ENCODE measurements at places on chromosomes 7 and 10.
A peak's percentile ranks its signal among the peaks of the same experiment; 100 is the strongest.

GRCh38 chr10:103077491-103078308 lies 115.4 kb downstream of the NT5C2 start:
- H3K27me3 ChIP-seq = no peaks in the 10 kb centered on the region
- no peak for DNase-seq
- H3K4me1 ChIP-seq = no peaks in the 10 kb centered on the region
- peaks cover 7% of the 10 kb centered on the region for H3K36me3 ChIP-seq
- H3K4me3 ChIP-seq = no peak overlapping the region

GRCh38 chr7:48438206-48438605 lies 266.9 kb downstream of the ABCA13 start:
- no peak for DNase-seq
- no peaks in the 10 kb centered on the region for H3K4me1 ChIP-seq
- H3K4me3 ChIP-seq = no peak overlapping the region
- no peaks in the 10 kb centered on the region for H3K36me3 ChIP-seq

DNA sequence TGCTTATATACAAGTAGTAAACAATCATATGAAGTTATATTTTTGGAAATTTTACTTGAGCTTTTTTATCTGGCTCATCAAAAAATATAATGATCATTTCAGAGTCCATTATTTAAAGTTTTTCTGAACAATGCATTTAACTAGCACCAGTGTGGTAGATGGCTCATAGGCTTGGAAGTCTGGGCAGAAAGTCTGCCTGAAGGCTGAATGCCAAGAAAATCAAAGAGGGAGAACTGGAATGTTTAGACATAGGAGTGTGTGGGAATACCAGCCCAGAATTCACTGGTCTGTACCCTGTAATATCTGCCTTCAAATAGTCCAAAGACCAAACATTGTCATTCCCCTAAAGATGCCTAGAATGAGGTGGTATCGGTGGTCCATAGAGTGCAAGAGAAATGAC lies 40.3 kb upstream of the ANK3 start:
- H3K27me3 ChIP-seq = no peaks in the 10 kb centered on the region
- DNase-seq = no peak
- H3K4me1 ChIP-seq = no peaks in the 10 kb centered on the region
- H3K36me3 ChIP-seq = no peaks in the 10 kb centered on the region
- no peak overlapping the region for H3K27ac ChIP-seq
- no peak overlapping the region for H3K4me3 ChIP-seq

DNA sequence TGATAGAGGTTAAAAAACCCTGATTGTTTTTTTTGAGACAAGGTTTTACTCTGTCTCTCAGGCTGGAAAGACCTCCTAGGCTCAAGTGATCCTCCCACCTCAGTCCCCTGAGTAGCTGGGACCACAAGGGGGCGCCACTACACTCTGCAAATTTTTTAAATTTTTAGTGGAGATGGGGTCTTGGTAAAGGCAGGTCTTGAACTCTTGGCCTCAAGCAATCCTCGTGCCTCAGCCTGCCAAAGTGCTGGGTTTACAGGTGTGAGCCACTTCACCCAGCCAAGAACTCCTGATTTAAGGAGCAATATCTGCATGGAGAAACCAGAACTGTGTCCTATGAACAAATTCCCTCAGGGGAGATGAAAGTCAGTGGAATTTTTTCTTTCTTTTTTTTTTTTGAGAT lies 7.3 kb upstream of the KLHDC10 start:
- DNase-seq = peak; percentile 58
- no peaks in the 10 kb centered on the region for H3K4me1 ChIP-seq
- no peaks in the 10 kb centered on the region for H3K36me3 ChIP-seq
- H3K27me3 ChIP-seq = no peaks in the 10 kb centered on the region
- no peak overlapping the region for H3K27ac ChIP-seq

DNA sequence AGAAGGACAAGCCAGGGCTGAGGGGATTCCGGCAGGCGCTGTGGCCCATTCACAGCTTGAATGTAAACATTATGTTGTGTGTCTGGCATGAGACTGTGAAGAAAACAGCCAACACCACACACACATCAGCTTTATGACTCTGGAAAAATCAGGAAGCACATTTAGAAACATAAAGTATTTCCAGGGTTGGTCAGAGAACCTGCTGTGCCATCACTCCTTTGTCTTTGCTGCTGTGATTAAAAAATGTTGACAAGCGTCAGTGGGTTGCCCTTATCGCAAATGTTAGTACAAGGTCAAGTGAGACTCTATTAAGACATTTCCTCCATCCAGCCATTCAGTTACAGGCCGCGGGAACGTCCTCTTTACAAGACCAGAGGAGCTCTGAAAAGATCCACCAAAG lies 95.4 kb downstream of the TAX1BP1 start:
- no peak for DNase-seq
- peaks cover 8% of the 10 kb centered on the region for H3K4me1 ChIP-seq
- no peaks in the 10 kb centered on the region for H3K27me3 ChIP-seq
- H3K27ac ChIP-seq = no peak overlapping the region

- H3K27ac ChIP-seq = no peak overlapping the region
- H3K36me3 ChIP-seq = no peaks in the 10 kb centered on the region
Observed at GRCh38 chr7:93747019-93747418, 143.5 kb downstream of the TFPI2 start.

DNA sequence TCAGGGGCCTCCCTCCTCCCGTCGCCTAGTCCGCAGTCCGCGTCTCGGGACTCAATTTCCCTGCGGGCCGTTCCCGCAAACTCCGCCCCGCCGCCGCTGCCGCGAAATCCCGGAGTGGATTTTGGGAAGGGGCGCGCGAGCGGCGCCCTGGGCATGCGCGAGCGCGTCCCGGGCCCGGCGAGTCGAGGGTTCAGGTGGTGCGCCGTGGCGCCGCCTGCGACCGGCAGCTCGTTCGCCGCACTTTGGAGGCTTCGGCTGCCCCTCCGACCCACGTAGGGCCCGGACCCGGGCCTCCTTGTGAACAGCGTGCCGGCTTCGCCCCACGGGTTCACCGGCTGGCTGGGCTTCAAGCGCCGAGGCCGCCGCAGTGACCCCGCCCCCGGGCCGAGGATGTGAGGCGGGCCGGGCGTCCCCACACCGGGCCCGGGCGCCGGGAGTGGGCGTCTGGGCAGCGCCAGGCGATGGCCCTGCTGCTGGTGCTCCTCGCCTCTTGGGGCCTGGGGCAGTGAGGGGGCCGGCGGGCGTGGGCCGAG lies at the start of gene PLEKHA8:
Gene PLEKHA8 (plus strand): TSS at position 197 of the 533 bp plus-strand sequence. CDS start 351 bp downstream, outside the sequence.
- peaks cover 45% of the 10 kb centered on the region for H3K4me1 ChIP-seq
- H3K27ac ChIP-seq = peak within 1 kb of the TSS; percentile 63
- no peaks in the 10 kb centered on the region for H3K27me3 ChIP-seq

- no peak overlapping the region for H3K4me3 ChIP-seq
- H3K4me1 ChIP-seq = peaks cover 10% of the 10 kb centered on the region
- H3K36me3 ChIP-seq = no peaks in the 10 kb centered on the region
- H3K27ac ChIP-seq = no peak overlapping the region
Observed at GRCh38 chr10:86391986-86392722, 25.6 kb upstream of the GRID1 start.

DNA sequence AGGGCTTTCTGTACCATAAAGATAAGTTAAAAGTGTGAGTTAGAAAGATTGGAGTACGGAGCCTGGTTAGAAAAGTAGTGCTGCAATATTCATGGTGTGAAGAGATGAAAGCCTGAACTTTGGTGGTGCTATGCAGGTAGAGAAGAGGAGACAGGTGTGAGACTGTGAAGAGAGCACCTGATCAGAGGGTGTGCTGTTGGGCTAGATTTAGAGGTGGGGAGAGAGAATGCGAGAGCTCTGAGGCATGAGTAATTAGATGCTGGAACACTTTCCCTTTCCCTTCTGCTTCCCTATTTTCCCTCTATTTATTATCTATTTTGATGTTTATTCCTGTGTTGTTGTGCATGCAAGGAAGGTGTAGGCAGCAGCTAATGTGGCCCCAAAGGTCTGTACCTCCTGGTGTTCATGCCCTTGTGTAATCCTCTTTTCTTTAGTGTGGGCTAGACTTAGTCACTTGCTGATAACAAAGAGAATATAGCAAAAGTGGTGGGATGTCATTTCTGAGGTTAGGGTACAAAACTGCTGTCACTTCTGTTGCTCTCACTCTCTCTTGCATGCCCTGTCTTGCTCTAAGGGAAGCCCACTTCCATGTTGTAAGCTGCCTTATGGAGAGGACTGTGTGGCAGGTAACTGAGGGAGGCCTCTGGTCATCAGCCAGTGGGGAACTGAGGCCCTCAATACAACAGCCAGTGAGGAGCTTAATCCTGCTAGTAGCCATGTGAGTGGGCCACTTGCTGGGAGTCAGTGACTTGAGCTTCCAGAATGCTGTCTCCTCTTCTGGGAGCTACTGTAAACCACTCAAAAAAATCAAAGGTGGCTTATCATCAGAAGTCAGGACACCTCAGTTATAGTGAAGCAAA lies 2.6 kb upstream of the ATXN7L1 start:
- no peak overlapping the region for H3K27ac ChIP-seq
- H3K4me3 ChIP-seq = no peak overlapping the region
- DNase-seq = no peak

Measured in CD4-positive, alpha-beta memory T cell (primary cell).